ENCODE measurements at places on chromosomes 4 and X. TPM values are rescaled to one million over a fixed set of nuclear protein-coding genes. Genes with fewer than 3 reads are reported as not detected.

GRCh38 chrX:130299279-130300009 is 30.7 kb upstream of the ZNF280C start:
- no peak for DNase-seq

- no peak for DNase-seq
Measured at GRCh38 chr4:41602113-41602512, 64.2 kb downstream of the LIMCH1 start.

DNA sequence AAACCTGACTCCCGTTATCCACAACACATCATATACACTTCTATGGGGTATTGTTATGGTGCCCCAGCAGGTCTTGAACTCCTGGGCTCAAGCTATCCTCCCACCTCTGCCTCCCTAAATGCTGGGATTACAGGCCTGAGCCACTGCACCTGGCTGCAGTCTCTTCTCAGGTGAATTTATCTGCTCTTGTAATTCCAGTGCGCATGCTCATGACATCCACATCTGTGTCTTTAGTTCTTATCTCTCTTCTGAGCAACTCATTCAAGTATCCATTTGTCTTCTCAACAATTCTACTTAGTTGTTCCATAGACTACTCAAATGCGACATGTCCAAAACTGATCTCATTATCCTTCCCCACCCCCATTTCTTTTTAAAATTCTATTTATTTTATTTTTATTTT is 20.5 kb upstream of the MID2 start:
- DNase-seq: no peak

DNA sequence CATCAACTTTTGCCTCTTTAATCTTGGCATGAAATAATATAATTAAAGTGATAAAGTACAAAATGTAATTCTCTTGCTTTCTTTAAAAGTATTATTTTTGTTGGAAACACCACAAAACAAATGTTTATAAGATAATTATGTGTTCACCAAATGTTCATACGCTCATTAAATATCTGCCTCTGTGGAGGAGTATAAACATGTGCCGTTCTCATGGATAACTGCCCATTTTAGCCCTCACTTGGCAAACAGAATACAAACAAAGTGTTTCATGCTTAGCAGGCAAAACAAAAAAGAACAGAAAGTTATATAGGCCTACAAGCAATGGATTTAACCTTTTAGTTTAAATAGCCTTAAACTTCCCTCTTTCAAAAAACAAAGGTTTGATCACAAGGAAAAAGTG is 800.5 kb upstream of the DIAPH2 start:
- DNase-seq: no peak

DNA sequence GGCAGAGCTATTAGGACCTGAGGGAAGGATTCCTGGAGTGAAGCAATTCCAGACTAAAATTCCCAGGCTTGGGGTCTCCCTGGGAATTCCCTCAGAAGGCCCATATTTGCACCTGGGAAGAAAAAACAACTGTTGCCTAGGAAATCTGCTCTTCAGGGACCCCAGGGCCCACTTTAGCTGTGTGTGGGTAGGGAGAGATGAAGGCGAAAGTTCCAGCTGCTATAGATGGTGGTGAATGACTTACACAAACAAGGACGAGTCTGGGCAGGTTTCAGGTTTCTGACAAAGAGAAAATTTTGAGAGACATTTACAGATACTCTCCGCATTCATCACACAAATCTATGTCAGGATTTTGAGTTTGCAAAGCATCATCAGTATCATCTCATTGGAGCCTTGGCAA is 126.1 kb downstream of the GPC3 start:
- no peak for DNase-seq

- no peak for DNase-seq
Measured at GRCh38 chr4:147847751-147848590, 116.1 kb downstream of the ARHGAP10 start.

DNA sequence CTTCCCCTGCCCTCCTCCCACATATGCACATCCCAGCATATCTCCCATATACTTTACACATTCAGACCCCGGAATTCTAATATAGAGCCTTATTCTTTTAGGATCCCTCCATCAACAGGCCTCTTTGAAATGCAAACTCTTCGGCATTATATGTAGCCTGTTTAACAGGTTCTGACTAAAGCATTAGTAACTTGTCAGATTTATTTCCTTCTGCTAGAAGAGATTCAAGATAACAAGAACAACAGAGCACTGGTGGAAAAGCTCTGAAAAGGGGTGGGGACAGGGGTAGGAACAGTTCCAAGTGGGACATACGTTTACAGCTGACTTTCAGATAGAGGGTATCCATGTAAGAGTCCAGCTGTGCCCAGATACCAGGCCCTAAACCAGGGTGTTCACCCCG is 31.7 kb upstream of the PRPS1 start:
- no peak for DNase-seq

- no peak for DNase-seq
Measured at GRCh38 chrX:8729811-8730210, 2.1 kb downstream of the ANOS1 start.

- no peak for DNase-seq
Measured at GRCh38 chr4:38138363-38138762, 178.2 kb downstream of the PTTG2 start.

GRCh38 chrX:11188664-11189063 is 77.5 kb downstream of the HCCS start:
- DNase-seq: no peak

DNA sequence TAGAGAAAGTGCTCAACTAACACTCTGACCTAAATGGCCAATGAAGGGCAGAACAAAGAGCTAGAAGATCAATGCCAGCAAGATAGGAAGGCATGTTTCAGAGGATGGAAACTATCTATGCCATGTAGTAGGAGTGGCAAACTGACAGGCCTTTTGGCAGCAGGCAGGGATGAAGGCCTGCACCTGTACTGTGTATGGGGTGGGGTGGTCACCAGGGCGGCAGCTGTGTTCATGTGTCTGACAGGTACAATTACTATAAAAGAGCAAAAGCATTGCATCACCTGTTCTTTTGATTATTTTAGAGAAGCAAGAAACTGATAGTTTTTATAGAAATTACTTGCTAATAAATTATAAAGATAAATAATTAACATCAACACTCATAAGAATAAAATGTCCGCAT is 239.1 kb downstream of the CAMK2D start:
- DNase-seq: no peak

DNA sequence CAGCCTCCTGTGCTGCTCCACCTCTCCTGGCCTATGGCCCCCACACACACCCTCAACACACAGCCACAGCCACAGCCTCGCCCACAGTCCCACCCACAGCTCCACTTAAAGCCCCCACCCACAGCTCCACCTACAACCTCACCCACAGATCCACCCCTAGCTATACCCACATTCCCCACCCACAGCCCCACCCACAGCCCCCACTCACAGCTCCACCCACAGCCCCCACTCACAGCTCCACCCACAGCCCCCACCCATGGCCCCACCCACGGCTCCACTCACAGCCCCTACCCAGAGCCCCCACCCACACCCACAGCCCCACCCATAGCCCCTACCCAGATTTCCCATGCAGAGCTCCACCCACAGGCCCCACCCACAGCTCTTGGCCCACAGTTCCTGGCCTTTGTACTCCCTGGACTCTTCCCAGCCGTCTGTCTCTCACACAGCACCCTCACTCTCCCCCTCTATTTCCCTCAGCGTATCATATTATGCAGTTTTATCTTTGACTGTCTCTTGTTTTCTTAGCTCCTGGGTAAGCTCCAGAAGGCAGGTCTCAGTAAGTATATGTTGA is 322.5 kb downstream of the EVC2 start:
- no peak for DNase-seq

DNA sequence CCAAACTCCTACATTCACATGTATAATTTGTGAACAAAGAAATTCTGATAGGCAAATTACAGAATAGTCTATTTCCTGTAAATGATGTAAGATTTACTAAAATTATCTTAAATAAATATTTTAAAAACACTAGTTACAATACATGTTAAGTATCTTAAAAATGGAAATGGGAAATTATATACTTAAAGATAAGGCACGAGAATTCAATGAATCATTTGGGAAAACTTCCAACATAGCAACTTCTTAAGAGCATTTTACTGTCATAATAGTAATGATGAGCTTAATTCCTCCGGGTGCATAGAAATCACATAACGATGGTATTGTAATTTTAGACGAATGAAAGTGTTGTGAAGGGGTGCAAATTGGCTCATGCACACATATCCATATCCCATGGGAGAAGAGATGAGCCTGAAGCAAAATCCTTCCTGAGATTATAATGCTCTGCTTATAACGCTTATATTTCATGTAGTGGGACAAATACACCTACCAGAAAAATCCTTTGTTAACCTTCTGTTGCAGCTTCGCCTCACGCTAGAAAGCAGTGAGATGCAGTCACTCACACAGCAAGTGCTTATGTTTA is 873.5 kb downstream of the PDHA2 start:
- no peak for DNase-seq

DNA sequence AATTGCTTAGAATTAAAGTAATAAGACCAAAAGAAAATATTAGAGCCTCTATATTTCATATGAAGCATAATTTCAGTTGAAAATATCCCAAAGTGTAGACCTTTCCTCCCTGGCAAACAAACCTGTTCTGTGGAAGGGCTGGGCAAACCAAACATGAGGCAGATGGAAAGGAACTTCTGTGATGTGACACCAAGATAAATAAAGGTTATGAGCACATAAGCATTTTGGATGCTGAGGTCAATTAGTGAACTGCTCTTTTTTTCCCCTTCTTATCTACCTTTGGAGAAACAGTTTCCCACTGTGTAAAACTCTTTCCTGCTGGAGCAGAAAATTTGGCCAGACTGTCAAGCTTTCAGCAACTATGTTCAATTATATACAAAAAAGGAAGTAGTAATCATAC is 109.6 kb upstream of the STIM2 start:
- DNase-seq: no peak

GRCh38 chr4:25013756-25014661 is 16.7 kb downstream of the LGI2 start:
- peak; percentile 89 for DNase-seq

- DNase-seq: no peak
Measured at GRCh38 chr4:186699298-186699697, 24.4 kb downstream of the FAT1 start.

GRCh38 chr4:2335729-2336101 is 73.8 kb upstream of the MXD4 start:
- DNase-seq: no peak

DNA sequence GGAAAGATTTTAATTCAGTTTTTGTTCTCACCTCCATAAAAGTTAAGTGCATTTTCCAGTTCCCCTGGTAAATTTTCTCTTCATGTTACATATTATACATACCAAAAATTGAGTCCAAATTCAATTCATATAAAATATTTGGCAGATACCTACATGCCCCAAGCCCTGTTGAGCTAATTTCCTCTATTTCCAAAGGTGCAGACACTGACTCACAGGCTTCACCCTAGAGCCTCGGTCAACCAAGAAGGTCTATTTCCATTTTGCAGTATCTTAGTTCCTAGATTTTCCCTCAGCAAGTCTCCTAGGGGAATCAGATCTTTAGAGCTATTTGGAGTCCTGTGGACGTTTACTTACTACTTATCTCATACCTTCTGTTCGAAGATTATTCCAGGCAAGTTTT is 174.4 kb downstream of the TSPAN5 start:
- no peak for DNase-seq

DNA sequence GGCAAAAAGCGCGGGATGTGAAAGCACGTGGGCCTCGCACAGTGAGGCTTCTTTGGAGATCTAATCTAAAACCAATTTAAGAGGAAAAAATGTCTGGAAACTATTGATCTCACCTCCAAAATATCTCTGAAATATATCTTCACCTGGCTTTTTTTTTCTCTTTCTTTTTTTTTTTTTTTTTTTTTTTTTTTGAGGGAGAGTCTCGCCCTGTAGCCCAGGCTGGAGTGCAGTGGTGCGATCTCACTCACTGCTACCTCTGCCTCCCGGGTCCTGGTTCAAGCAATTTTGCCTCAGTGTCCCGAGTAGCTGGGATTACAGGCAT is 383 bp upstream of the ZMAT1 start:
- DNase-seq: no peak

DNA sequence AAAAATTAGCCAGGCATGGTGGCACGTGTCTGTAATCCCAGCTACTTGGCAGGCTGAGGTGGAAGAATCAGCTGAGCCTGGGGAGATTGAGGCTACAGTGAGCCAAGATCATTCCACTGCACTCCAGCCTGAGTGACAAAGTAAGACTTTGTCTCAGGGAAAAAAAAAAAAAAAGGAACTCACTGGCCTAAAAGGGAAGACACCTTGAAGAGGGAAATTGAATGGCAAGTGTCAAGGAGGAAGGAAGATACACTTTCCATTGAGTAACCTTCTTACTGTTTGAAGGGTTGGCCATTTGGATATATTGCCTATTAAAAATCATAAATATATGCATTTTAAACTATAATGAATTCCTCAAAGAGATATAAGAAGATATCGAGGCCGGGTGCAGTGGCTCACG is 147.5 kb upstream of the FAM241A start:
- no peak for DNase-seq

DNA sequence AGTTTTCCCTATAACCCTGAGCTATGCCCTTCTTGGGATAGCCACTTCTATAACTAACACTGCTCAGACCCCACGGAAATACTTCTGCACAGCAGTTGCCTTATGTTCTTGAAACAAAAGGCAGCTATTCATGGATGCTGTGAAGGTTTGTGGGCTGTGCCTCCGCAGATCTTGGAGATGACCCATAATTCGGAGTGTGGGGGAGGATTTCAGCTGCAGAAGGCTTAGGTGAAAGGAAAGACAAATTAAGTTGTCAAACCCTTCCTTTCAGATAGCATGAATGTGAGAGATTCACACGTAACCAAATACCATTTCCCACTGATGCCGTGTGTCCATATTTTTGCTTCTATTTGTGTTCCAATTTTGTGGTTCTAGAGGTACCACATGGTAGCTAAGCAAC is 38.1 kb upstream of the NYX start:
- no peak for DNase-seq

DNA sequence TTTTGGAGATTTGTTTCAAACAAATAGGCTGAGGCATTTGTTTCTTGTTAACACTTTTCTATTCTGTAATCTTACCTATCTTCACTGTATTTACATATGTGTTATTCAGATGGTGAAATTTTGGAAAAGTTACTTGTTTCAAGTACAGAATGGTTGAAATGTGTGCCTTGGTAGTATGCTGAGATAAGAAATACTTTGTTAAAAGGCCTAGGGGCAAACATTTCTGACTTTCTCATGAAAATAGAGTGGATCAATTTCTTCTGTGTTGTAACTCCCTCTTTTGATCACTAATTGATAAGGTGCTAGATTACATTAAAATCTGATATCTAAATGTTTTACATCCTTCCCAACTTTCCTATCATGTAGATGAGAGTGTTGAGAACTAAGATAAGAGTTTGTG is 18.1 kb downstream of the USO1 start:
- no peak for DNase-seq

Gene PCSK1N
- polyA plus RNA-seq: 11.5 TPM

Gene NLGN3
- polyA plus RNA-seq: 5.1 TPM

Gene GPR143
- 15.9 TPM for polyA plus RNA-seq

Gene EIF1AX
- polyA plus RNA-seq: 97.2 TPM

Gene RHOH
- 0.50 TPM for polyA plus RNA-seq

Gene TMEM144
- polyA plus RNA-seq: 7.8 TPM

Gene IGSF1
- 23.0 TPM for polyA plus RNA-seq

Gene NAT8L
- 6.4 TPM for polyA plus RNA-seq

Gene SPP1
- polyA plus RNA-seq: 127 TPM

Gene TMPRSS11B
- 0.08 TPM for polyA plus RNA-seq

Gene DKK2
- polyA plus RNA-seq: 1.7 TPM

Gene PPP4R3C
- not detected for polyA plus RNA-seq

Gene TRIML2
- polyA plus RNA-seq: not detected

Data from left kidney (tissue), 8 donors.